ENCODE measurements at places on chromosomes 6 and 20. TPM values are rescaled to one million over a fixed set of nuclear protein-coding genes. Genes with fewer than 3 reads are reported as not detected.

The BHLHE23 gene
- total RNA-seq: not detected

The IBTK gene
- total RNA-seq: 27.9 TPM

The OPN5 gene
- not detected for total RNA-seq

The SEMG2 gene
- not detected for total RNA-seq

The TUBB1 gene
- total RNA-seq: not detected

The JAG1 gene
- total RNA-seq: 30.7 TPM

The ADGRF5 gene
- 17.0 TPM for total RNA-seq

The SUMO4 gene
- total RNA-seq: 0.58 TPM

The CD40 gene
- total RNA-seq: 21.6 TPM

The FAM8A1 gene
- total RNA-seq: 37.4 TPM

The HLA-DRB1 gene
- 46.3 TPM for total RNA-seq

The ATF6B gene
- total RNA-seq: 30.7 TPM

The THEMIS gene
- 0.39 TPM for total RNA-seq

- DNase-seq: no peak
Observed at GRCh38 chr20:10864076-10864672, 190.4 kb upstream of the JAG1 start.

DNA sequence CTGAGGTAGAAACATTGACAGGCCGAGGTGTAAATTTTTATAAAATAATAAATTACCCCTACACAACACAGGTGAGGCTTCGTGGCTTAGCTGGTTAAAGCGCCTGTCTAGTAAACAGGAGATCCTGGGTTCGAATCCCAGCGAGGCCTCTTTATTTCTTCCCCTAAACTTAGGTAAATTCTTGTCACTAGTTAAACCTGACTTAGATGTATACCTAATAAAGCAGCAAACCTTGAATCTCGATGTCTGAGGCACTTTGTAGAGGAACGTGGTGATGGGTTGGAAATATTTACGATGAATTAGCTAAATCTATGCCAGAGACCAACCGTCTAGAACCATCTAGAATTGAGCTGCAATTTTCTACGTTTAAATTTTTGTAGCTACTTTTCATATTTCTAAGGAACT lies 185.6 kb downstream of the OR2B2 start:
- DNase-seq: no peak

- DNase-seq: peak; percentile 72
Observed at GRCh38 chr6:30009113-30009512, 52.0 kb upstream of the POLR1H start.

DNA sequence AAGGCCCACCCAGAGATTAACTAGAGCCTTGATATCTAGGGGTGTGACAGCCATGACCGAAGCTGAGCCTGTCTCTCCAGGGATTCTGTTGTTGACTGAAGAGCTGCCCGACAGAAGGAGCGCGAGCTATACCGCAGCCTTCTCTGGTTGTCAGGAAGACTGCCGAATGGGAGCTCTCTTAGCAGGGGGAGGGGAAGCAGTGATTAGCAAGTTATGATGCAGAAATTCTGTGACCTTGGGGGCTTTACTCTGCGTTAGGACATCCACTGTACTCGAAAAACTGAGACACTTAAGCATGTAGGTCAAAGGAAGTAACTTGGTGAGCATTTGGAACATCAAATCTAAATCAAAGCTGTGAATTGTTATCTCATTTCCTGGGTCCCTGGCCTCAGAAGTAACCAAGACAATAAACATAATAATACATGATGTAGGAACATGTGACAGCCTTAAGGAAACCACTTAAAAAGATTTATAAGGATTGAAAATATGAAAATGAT lies 84.7 kb downstream of the MAP3K4 start:
- no peak for DNase-seq

- no peak for DNase-seq
Observed at GRCh38 chr6:107931894-107932293, 26.1 kb downstream of the SEC63 start.

DNA sequence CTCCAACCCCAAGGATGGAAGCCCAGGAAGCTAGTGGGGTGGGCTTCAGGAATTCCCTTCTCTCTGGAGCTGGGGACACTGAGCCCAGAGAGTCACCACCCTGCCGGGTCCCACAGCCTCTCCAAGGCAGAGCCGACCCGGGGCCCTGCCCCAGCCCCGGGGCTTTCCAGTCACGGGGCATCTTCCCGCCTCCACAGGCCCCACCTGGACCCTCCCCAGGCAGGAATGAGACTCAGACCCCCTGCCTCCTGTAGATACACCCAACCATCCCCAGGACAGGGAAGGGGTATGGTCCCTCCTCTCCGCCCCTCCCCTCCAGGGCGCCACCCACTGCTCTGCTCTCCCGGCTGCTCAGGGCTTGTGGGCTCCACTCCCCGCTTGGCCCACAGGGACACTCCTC lies 53.3 kb downstream of the GRM4 start:
- DNase-seq: no peak

DNA sequence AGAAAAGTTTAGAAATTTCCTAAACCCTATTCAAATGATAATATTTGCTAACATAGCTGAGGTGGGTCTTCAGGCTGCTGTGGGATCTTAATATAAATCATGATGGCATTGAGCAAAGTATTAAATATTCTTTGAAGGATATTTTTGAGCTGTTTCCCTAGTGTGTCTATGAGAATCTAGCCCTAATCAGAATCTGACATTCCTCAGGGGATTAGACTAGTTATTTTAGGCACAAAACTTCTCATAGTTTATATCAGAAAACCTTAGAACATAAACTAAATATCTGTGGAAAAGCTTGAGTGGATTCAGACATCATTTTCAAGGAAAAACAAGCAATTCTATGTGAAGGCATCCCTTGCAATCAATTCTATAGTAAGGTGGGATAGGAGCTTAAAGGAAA lies 594.5 kb downstream of the RFPL4B start:
- no peak for DNase-seq

- no peak for DNase-seq
Observed at GRCh38 chr20:37518606-37519507, 2.2 kb upstream of the NNAT start.

GRCh38 chr6:149342525-149342924 lies 25.0 kb downstream of the TAB2 start:
- no peak for DNase-seq

- DNase-seq: no peak
Observed at GRCh38 chr6:55617272-55617671, 38.3 kb upstream of the HMGCLL1 start.

GRCh38 chr20:64261138-64261537 lies 5.6 kb downstream of the PCMTD2 start:
- no peak for DNase-seq

DNA sequence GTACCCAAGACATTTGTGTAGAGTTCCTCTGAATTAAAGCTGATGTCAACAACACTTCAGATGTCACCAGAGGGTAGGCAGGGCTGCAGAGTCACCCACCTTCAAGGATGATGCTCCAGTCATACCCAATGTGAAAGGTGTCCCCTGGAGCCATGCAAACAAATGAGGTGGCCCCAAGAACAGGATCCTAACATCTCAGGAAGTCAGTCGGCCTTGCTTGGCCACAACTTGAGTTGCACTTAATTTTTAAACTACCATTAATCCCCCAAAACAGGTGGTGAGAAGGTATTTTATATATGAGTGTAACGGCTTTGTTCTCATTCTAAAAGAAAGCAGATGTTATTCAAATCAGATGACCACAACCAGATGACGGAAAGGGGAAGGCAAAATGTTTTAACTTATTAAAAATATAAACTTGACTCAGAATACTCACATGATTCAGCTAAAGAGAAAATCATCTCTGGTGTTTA lies 21.1 kb upstream of the SERPINB1 start:
- DNase-seq: peak; percentile 42

GRCh38 chr6:54920628-54921027 lies 74.1 kb downstream of the FAM83B start:
- no peak for DNase-seq

- DNase-seq: no peak
Observed at GRCh38 chr6:85493389-85493788, 43.5 kb downstream of the NT5E start.

DNA sequence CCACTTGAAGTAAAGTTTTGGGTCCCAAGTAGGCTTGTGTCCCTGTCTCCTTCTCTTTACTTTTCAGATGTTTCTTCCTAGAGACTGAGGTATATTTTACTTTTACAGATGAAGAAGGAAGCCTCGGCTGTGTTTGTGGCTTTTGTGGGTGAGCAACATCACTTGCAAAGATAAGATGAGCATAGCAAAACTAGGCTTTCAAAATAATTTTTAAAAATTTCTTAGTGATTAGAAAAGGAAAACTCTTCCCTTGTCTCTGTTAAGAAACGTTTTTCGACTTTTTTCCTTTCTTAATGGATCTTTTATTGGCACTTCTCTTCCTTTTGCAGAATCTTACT lies 7.6 kb downstream of the PTPN1 start:
- DNase-seq: no peak

- no peak for DNase-seq
Observed at GRCh38 chr6:3176562-3177355, 19.4 kb upstream of the TUBB2A start.

- DNase-seq: no peak
Observed at GRCh38 chr6:124203101-124203811, 399.6 kb downstream of the NKAIN2 start.

DNA sequence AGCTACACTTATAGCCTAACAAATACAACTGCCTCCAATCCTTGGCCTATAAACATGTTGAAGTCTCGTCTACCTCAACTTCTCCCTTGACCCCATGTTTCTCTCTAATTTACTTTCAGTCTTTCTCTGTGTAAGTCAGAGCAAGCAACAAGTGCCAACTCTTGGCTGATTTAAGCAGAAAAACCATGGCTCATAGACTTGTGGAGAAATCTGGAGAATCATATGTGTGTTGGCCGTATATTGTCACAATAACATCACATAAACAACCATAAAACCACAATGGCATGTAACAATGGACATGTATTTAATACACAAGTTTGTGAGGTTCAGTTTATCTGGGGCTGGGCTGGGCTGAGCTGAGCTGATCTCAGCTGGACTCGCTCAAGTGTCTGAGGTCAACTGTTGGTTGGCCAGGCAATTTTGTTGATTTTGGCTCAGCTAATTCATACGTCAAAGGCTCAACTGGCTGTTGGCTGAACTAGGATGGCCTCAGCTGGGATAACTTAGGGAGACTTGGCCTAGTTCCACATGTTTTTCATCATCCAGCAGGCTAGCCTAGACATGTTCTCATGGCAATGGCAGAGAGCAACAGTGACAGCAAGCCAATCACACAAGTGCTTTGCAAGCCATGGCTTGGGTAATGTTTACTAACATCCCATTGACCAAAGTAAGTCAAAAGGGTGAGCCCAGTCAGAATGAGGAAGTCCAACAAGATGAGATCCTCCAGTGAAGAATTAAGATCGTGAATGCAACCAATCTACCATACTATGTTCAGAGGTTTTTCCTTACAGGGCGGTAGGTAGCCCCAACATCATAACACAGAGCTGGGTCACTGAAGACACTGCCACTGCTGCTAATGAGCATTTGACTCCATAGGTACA lies 12.9 kb upstream of the TBC1D22B start:
- DNase-seq: peak; percentile 96

GRCh38 chr6:85405175-85405852 lies 44.6 kb upstream of the NT5E start:
- DNase-seq: no peak

DNA sequence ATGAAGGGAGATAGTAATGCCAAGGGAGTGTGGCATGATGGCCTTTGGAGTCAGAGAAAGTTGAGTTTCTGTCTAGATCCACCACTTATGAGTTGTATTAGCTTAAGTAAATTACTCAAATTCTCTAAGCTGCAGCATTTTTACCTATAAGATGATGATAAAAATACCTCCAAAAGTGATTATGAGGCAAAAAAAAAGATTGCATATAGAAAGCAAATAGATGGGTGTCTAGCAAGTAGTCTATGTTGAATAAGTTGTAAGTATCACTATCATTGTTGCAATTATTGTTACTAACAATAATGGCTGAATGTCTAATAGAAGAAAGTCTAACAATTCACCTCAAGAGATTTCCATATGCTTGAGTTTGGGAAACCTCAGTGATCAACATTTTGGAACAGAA lies 959.2 kb upstream of the GJE1 start:
- DNase-seq: no peak

DNA sequence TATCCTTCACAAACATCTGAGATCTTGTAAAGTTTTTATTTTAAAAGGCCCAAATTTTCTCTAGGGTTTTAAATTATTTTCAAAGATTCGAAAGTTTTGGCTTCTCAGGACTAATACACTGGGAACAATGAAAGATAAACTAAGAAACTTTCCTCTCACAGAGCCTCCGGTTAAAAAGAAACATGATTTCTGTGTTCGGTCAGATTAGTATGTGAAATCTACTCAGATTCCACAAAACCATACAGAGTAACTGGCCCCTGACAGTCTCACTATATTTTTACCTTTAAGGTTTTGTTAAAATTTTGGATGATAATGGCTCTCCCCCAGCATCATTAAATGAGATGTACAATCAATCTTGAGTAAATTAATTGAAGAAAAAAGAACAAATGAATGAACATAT lies 471.0 kb downstream of the COL12A1 start:
- no peak for DNase-seq

DNA sequence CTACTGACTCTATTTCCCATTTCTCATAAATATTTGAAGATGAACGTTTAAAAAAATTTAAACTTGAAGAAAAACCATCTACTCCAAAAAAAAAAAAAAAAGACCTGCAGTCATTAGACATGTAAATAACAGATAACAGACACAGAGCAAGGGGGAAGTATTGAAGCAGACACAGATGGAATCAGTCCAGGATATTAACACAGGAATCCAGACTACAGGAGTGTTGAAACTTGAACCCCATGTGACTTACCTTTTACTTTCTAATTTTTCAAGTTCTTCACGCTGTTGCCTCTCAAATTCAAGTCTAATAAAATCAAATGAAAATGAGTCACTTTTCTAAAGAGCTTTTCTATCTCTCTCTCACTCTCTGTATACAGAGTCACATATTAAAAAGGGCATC lies 191.8 kb downstream of the KIF16B start:
- DNase-seq: no peak

GRCh38 chr20:20000211-20000968 lies 16.8 kb upstream of the NAA20 start:
- no peak for DNase-seq

DNA sequence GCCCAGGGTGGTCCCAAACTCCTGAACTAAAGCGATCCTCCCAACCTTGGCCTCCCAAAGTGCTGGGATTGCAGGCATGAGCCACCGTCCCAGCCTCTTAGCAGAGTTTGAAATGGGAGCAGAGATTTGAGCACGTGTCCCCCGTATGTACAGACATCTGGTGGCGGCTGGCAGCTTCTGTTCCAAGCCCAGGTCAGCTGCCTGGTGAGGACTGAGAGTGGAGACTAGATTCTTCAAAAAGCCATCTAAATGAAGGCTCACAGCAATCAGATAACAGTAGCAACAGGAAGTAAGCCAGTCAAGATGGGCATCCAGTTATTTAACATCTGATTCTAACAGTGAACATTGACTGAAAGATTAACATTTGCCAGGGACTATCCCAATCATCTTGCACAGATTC lies 128.1 kb upstream of the AKAP12 start:
- DNase-seq: no peak

GRCh38 chr6:143419526-143419925 lies 31.0 kb downstream of the ADAT2 start:
- DNase-seq: no peak

GRCh38 chr6:34025112-34025807 lies 120.6 kb downstream of the GRM4 start:
- no peak for DNase-seq

GRCh38 chr6:113649276-113649675 lies 207.9 kb upstream of the MARCKS start:
- no peak for DNase-seq

- DNase-seq: no peak
Observed at GRCh38 chr20:36465109-36466080, 75.9 kb upstream of the MYL9 start.

- DNase-seq: no peak
Observed at GRCh38 chr6:20403766-20404640, 2.3 kb downstream of the E2F3 start.
